ENCODE measurements at places on chromosomes 2 and 18.

- no peak for DNase-seq
Observed at GRCh38 chr2:62663920-62664795, 41.4 kb upstream of the EHBP1 start.

- no peak for DNase-seq
Observed at GRCh38 chr18:52228166-52228565, 111.8 kb upstream of the DCC start.

GRCh38 chr2:60007671-60008070 is 545.8 kb downstream of the BCL11A start:
- DNase-seq = no peak

- DNase-seq = no peak
Observed at GRCh38 chr2:71790226-71791060, 337.1 kb downstream of the DYSF start.
